Mesendoderm (in vitro differentiated cells): ENCODE measurements at places on chromosomes 5 and 9.

- no peak for DNase-seq
Observed at GRCh38 chr9:133692364-133692985, 45.7 kb downstream of the SARDH start.

DNA sequence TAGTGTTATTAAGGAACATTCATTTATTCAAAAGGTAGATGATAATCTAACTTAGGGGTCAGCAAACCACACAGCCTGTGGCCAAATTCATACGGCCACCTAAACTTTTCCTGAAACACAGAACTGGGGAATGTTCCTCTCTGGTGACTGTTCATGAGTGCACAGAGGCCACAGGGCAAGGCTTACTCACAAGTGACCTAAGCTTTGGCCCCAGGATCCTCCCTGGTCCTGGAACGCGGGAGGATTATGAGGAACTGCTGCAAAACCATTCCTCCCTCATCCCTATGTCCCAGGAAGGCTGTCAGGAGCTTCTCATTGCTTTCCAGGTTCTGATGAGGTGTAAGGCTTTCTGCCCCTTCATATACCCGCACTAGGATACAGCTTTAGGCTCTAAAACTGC is 397.6 kb downstream of the SEMA5A start:
- no peak for DNase-seq

GRCh38 chr5:43815497-43815896 is 212.5 kb downstream of the NNT start:
- peak; percentile 28 for DNase-seq

DNA sequence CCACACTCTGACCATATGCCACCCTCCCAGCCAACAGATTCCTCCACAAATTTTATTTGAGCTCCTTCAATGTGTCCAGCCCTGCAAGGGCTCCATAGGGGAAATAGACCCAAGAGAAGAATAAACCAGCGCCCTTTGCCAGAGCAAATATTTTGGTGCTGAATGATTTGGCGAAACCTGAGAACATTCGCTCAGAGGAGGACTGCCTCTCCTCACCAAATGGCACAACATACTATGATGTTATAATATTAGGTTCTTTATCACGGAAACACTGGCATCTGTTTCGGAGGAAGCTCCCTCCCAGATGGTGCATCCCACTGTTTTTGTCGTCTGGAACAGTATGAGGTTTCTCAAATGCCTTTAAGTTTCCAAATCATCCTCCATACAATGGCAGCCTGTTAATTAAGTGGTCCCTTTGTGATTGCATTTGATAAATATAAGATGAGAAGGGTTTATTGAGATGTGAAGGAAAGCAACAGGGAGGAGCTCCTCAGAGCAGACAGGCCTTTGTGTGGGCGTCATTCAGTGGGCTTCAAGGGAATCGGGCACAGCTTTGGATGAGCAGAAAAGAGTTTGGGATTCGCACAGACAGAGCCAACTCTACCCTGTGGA is 139.1 kb upstream of the ADRA1B start:
- no peak for DNase-seq

- DNase-seq = no peak
Observed at GRCh38 chr9:89536145-89536574, 38.2 kb upstream of the SEMA4D start.
